ENCODE measurements at places on chromosomes 13 and 19. TPM values are rescaled to one million over a fixed set of nuclear protein-coding genes. Genes with fewer than 3 reads are reported as not detected.

GRCh38 chr19:11019824-11020223 is 59.0 kb downstream of the SMARCA4 start:
- peaks cover 96% of the 10 kb centered on the region for H3K36me3 ChIP-seq
- H3K4me3 ChIP-seq = no peak overlapping the region
- no peaks in the 10 kb centered on the region for H3K4me1 ChIP-seq
- no peak for DNase-seq

DNA sequence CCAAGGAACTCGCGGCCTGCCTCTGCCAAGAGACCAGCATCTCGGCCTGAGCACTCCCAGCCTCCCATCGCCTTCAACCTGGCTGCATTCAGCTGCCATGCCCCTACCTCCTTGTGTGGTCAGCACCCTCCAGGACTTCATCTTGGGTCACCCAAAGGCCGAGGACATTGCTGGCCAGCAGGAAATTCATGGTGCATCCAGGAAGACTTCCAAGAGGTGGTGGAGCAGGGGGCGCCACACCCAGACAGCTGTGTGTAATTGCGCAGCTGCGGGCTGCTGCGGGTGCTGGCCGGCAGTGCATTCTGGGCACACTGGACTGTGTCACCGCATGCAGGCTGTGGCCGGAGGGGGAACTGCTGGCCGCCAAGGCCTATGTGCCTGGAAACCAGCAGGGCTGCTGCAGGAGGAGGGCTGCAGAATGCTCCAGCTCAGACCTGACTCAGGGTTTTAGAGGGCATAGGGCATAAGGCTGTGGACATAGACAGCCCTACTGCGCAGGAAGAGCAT is 164.3 kb upstream of the TUBA3C start:
- no peaks in the 10 kb centered on the region for H3K4me1 ChIP-seq
- H3K27me3 ChIP-seq = no peaks in the 10 kb centered on the region
- DNase-seq = no peak
- no peaks in the 10 kb centered on the region for H3K36me3 ChIP-seq
- H3K27ac ChIP-seq = no peak overlapping the region

- peak overlapping the region; percentile 84 for H3K4me3 ChIP-seq
- no peaks in the 10 kb centered on the region for H3K4me1 ChIP-seq
- no peak for DNase-seq
- H3K36me3 ChIP-seq = peaks cover 29% of the 10 kb centered on the region
These were observed 2.3 kb downstream of the MIDN start for GRCh38 chr19:1250437-1251260.

GRCh38 chr19:15118789-15119494 is 11.7 kb downstream of the SYDE1 start:
- H3K4me1 ChIP-seq = no peaks in the 10 kb centered on the region
- no peaks in the 10 kb centered on the region for H3K27me3 ChIP-seq
- H3K36me3 ChIP-seq = peaks cover 48% of the 10 kb centered on the region
- H3K27ac ChIP-seq = no peak overlapping the region

Gene ZNF497
- 2.4 TPM for total RNA-seq

Gene ZNF844
- total RNA-seq = 8.7 TPM

Gene NLRP4
- total RNA-seq = not detected

Data from H9 (cell line).